ENCODE measurements at places on chromosomes 13 and 19. TPM values are rescaled to one million over a fixed set of nuclear protein-coding genes. Genes with fewer than 3 reads are reported as not detected.

The GZMM gene
- not detected for total RNA-seq

The DHRS12 gene
- 3.0 TPM for total RNA-seq

The CEACAM3 gene
- total RNA-seq, result not detected

The CCDC169 gene
- 0.24 TPM for total RNA-seq

The B3GNT8 gene
- 1.7 TPM for total RNA-seq

The ADGRE3 gene
- total RNA-seq, result not detected

Measured in tracheal epithelial cell (primary cell).